Activated T-cell treated with anti-CD3 and anti-CD28 coated beads for 24 hours (primary cell): ENCODE measurements at places on chromosomes 2 and 18.

- no peak for DNase-seq
Measured at GRCh38 chr2:33051586-33052360, 105.0 kb downstream of the LTBP1 start.

GRCh38 chr2:113755835-113756354, 547 bp downstream of the SLC35F5 start:
- DNase-seq, result no peak

GRCh38 chr2:96273763-96274162, 7.7 kb downstream of the CIAO1 start:
- DNase-seq, result no peak

DNA sequence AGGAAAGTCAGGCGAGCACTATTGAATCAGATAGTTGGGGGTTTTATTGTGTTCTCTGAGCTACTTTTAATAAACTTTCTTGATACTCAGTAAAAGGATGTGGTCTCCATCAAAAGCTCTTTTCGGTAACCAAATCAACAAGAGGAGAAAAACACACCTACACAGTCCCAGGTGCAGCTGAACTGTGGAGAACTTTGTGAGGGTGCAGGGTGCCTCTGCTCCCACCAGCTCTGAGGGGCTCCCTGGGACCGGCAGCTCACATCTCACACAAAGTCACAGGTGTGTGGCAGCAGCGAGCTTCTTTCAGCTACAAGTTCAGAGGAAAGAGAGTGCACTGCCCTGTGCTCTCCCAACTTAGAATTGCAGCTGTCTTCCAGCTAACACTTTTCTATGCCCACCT, 650.4 kb downstream of the RNF144A start:
- peak; percentile 61 for DNase-seq

- no peak for DNase-seq
Measured at GRCh38 chr2:58598171-58598570, 357.0 kb upstream of the FANCL start.
